ENCODE measurements at places on chromosomes 5 and 9.

DNA sequence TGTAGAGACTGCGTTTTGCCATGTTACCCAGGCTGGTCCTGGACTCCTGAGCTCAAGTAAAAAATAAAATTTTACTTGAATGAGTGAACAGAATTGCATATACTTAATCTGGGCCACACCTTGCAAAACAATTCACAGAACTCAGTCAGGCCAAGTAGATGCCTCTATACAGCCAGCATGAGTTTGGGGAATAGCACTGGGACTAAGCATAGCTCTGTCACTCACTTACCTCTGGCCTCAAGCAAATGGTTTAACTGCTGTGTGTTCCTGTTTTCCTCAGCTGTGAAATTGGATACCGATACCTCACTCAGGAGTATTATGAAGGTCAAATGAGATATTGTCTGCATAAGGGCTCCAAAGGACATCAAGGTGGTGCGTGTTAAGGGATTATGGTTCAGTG lies 10.9 kb upstream of the FRMPD1 start:
- no peak for DNase-seq

GRCh38 chr9:91191411-91192380 lies 170.0 kb downstream of the AUH start:
- no peak for DNase-seq

- DNase-seq: no peak
Observed at GRCh38 chr5:57298295-57298984, 124.6 kb downstream of the GPBP1 start.

DNA sequence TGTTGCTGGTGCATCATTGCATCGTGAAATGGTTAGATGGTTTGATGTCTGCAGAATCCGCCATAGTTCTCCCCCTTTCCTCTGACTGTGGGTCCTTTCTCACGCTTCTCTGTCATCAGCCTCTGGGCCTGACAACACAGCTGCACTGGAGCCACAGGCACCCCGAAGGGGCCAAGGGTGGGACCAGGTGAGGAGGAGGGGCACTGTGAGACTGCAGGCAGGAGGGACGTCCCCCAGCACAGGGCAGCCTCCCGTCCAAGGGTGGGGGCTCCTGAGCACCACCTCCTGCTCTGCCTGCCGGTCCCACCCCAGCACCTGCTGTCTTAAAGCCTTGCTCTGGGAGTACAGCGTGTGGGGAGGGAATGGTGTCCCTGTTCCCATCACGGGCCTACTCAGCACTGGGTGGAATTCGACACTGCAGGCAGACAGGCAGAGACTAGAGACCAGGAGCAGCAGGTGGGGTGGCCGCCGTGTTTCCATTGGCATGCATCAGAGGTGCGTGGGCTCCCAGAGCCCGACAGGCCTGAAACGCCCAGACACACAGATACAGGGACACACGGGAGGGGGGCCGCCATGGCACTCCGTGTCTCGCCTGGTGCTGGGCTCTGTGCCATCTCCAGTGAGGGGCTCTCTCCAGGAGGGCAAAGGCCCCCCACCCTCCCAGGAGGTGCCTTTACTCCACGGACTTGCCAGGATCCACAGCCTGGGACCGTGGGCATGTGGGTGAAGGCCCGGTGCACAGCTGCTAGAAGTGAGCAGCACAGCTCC lies 15.0 kb downstream of the CACNA1B start:
- no peak for DNase-seq

DNA sequence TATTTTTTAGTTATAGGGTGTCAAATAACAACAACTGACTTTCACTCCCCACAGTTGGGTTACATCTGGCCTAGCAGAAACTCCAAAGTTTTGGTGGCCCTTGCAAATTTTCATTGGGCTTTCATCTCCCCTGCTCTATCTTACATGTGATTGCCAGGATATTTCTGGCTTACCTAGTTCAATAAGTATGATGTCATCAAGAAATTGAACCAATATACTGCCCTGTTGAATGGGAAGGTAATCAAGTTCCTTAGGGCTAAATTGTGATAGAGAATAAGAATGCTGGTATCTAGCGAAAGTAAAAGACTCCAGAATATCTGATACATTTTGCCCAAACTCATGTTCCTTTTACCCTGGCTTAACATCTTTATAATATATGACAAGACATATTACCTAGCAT lies 17.0 kb upstream of the ICE1 start:
- no peak for DNase-seq

- no peak for DNase-seq
Observed at GRCh38 chr9:26945591-26945990, 1.5 kb downstream of the PLAA start.

- no peak for DNase-seq
Observed at GRCh38 chr5:74304536-74304935, 336.0 kb downstream of the ENC1 start.

DNA sequence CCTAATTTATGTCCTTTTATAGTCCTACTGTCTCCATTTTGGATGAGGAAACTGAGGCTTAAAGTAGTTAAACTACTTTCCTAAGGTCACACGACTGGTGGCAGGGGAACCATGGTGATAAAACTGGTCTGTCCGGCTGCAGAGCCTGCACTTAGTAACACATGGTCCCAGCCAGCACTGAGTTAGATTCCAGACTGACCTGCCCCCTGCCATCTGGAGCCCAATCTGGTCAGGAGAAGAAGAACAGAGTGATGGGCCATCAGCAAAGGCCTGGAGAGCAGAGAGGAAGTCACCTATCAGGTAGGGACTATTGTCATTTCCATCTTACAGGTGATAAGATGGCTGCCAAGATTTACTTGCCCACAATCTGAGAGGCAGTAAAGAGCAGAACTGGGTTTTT lies 86.6 kb upstream of the SLC25A48 start:
- no peak for DNase-seq

- DNase-seq: no peak
Observed at GRCh38 chr5:55570570-55570969, 35.8 kb upstream of the PLPP1 start.

DNA sequence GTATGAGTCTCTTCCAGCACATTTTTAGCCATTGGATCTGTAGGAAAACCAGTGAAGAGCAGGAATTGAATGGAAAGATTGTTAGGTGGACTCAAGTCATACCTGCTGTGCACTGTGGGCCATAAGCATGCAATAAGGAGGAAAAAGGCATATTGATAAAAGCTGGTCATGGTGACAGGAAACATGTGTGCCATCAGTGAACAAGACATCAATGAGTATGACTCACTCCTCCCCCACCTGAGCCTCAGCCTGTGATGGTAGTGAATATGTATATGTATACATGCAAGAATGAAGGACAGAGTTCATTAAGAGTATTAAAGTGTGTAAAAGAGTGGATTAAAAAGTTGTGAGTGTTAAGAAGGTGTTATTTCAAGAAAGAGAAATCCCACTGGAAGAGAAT lies 164.5 kb downstream of the TMEM38B start:
- no peak for DNase-seq

GRCh38 chr9:133246991-133247390 lies 28.0 kb downstream of the ABO start:
- no peak for DNase-seq

GRCh38 chr9:125529589-125530515 lies 177.2 kb downstream of the MAPKAP1 start:
- DNase-seq: no peak

Data from activated gamma-delta T cell (primary cell).